ENCODE measurements at places on chromosomes 6 and 20. TPM values are rescaled to one million over a fixed set of nuclear protein-coding genes. Genes with fewer than 3 reads are reported as not detected.

DNA sequence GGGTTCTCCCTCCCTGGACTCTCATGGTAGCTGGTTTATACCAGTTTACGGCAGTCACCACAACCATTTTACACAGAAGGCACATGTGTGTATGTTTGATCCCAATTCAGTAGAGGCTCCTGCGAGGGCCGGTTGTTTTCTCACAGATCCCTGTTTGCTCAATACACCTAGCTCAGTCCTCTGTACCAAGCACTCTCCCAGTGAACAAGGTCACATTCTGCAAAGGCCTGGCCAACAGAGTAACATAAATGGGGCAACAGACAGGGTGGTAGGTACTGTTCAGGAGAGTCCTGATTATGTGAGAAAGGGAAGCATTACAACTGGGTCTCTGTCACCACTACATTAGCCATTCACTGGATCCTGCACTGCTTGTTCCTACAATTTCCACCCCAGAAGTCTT lies 84.4 kb downstream of the ELOVL5 start:
- H3K27ac ChIP-seq, result no peak overlapping the region
- no peaks in the 10 kb centered on the region for H3K27me3 ChIP-seq
- no peak for DNase-seq
- H3K4me1 ChIP-seq, result peaks cover 3% of the 10 kb centered on the region
- H3K36me3 ChIP-seq, result peaks cover 11% of the 10 kb centered on the region
- H3K4me3 ChIP-seq, result no peak overlapping the region

GRCh38 chr6:52227495-52227894 lies 16.8 kb downstream of the IL17F start:
- H3K36me3 ChIP-seq, result no peaks in the 10 kb centered on the region
- no peaks in the 10 kb centered on the region for H3K27me3 ChIP-seq
- H3K4me3 ChIP-seq, result no peak overlapping the region
- no peaks in the 10 kb centered on the region for H3K4me1 ChIP-seq
- DNase-seq, result no peak

DNA sequence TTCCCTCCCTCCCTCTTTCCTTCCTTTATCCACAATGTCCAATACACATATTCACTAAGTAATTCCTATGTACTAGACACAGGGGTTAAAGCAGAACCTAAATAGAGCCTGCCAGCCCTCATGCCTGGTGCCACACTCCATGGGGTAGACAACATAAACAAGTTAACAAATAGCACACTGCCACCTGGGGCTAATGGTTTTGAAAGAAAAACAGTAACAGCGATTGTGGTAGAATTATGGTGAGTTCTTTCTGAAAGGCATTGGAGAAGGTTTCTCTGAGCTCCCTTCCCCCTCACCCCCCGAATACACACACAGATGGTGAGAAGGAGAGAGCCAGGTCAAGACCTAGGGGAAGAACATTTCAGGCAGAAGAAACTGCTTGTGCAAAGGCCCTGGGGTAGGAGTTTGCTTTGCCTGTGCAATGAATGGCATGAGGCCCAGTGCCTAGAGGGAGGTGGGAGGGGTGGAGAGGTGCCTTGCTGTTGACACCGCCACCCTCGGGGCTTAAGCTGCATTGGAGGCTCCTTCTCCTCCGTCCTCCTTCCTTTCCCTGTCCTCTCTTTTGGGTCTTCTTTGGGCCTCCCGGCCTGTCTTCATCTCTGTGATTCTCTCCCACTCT lies 502.4 kb upstream of the SULF2 start:
- H3K27me3 ChIP-seq, result no peaks in the 10 kb centered on the region
- H3K36me3 ChIP-seq, result no peaks in the 10 kb centered on the region
- no peak for DNase-seq
- H3K27ac ChIP-seq, result no peak overlapping the region
- no peak overlapping the region for H3K4me3 ChIP-seq

GRCh38 chr6:165798991-165799390 lies 135.9 kb upstream of the PDE10A start:
- no peak overlapping the region for H3K4me3 ChIP-seq
- H3K27me3 ChIP-seq, result no peaks in the 10 kb centered on the region
- no peaks in the 10 kb centered on the region for H3K36me3 ChIP-seq
- H3K4me1 ChIP-seq, result peaks cover 4% of the 10 kb centered on the region

DNA sequence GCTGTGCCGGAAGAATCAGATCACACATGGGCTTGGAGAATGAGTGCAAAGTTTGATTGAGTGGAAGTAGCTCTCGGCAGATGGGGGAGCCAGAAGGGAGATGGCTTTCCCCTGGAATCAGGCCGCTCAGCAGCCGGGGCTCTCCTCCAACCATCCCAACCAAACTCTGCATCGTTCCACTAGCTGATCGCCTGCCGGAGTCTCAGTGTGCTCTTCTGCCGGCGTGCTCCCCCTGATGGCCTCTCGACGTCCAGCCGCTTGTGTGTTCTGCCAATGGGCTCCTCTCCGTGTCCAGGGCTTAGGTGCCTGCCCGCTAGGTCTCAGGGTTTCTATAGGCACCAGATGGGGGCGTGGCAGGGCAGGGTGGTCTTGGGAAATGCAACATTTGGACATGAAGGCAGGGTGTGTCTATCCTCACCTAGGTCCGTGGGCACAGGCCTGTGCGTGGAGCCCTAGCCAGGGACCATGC lies 4.9 kb upstream of the BIRC7 start:
- no peaks in the 10 kb centered on the region for H3K36me3 ChIP-seq
- peak; percentile 65 for DNase-seq
- no peaks in the 10 kb centered on the region for H3K27me3 ChIP-seq
- H3K27ac ChIP-seq, result no peak overlapping the region
- no peak overlapping the region for H3K4me3 ChIP-seq

Gene HTR1E
- total RNA-seq, result not detected
